ENCODE measurements at places on chromosomes 4 and X.

DNA sequence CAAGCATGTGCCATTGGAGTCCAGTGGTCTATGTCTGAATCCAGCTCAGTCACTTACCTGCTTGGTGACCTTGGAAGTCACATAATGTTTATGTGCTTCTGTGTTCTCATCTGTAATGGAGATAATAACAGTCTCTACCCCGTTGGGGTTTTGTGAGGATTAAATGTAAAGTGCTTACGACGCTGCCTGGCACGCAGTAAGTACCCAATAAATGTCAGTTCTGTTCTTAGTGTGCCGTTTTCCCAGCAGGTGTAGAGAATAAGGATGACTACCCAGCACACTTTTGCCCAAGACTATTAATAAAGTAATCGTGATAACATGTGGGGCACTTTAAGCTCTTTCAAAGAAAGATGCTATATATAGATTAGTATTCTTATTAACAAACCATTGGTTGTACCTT, 56.7 kb downstream of the MTM1 start:
- no peak for DNase-seq

DNA sequence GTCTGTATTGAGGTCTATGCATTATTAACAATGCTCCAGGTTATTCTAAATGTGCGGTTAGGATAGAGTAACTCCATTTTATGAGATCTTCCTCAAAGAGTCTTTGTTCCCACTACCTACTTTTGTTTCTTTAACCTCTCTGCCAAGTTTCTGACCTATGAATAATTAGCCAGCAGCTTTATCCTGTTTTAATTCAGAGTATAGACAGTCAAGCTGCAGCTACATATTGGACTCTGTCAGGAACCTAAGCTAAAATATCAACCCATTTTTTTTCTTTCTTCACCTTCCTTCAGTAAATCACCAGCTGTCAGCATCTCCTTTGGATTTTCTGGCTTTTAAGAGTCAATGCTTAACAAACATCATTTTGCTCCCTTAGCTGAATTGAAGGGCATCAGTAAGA, 72.3 kb downstream of the TMEM47 start:
- DNase-seq = no peak

DNA sequence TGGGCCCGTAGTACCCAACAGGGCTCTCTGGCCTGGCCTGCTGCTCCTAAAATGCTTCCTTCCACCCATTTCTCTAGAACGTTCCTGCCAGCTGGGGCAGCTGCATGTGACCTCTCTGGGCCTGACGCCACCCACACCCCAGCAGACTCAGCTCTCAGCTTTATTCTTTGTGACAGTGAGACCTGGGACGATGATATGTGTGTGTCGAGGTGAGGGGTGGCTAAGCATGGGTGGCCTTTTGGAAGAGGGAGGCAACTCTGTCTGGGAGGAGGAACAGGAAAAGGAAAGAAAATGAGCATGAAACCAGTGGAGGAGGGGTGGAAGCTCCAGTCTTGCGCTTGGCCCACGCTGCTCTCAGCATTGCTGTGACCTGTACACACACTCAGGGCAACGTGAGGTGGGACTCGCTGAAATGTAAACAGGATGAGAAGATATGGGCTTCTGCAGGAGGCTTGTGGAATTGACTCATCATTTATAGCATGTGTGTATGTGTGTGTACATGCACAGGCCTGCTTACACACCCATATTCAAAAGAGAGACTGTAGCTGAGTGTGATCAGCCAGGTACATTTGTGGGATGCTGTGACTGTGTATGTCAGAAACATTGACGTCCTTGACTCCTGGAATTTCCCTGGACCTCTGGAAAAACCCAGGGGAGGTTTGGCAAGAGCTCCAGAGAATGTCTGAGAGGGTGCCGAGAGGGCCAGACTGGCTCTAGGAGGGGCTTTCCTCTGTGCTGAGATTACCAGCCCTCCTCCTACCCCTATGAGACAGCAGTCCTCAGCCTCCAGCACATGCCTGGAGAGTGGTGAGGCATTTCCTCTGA, 137.9 kb downstream of the PJA1 start:
- DNase-seq = peak; percentile 46

DNA sequence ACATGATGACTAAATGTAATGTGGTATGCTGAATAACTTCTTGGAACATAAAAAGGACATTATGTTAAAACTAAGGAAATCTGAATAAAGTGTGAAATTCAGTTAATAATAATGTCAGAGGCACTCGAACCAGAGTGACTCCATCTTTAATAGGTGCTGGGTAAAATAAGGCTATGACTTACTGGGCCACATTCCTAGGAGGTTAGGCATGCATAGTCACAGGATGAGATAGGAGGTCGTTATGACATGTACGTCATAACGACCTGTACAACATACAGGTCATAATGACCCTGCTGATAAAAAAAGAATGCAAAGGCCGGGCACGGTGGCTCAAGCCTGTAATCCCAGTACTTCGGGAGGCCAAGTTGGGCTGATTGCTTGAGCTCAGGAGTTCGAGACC, 28.9 kb upstream of the OPHN1 start:
- no peak for DNase-seq

DNA sequence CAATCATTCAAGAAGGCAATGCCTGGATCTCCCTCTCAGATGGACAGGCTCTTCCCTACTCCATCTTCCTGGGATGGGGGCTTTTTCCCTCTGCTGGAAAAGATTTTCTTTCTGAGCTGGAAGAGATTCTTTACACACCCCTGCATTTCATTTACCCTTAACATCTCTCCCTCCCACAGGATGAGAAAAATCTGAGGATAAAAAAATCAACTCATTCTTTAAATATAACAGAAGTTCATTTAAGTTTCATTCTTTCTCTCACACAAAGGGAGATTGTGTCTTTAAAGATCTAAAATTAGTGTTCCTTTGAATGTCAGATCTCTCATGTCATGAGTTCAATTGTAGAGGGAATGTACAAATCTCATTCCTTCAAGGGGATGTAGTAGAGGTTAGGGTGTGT, 109.0 kb downstream of the ZNF518B start:
- no peak for DNase-seq

DNA sequence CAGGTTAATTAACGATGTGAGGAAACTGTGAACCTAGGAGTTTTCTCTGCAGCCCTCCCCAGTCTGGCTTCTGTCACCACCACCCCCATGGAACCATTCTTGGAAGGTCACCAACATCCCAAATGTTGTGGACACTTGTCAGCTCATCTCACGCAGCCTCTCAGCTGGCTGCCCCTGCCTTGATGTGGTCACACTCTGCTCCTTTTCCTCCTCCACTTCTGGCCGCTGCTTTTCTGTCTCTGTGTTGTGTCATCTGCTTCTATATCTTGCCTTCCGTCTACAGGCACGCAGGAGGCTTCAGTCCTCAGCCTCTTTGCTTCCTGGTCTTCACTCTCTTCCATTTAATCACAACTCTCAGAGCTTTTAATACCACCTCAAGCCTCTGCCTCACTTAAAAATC, 371.5 kb upstream of the SLIT2 start:
- DNase-seq = no peak

DNA sequence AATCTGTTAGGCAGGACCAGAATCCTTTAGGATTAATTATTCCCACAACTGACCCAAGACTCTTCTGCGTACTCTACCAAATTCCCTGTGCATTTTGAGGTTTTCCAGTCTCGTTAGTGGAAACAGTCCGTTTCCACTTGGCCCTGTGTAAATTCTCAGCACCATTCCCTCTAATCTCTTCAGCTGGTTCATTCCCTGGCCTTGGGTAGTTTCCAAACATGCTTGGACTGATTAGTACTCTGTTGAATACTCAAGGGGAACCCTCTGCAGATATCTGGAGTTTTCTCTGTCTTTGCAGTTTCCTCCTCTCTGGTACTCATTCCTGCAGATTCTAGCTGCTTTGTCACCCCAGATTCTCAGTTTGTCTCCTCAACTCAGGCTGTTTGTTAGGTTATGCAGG, 80.4 kb downstream of the ZFX start:
- no peak for DNase-seq

GRCh38 chr4:6692806-6693205, 872 bp upstream of the S100P start:
- DNase-seq = no peak

- DNase-seq = no peak
Observed at GRCh38 chr4:10108391-10108790, 8.2 kb downstream of the WDR1 start.

DNA sequence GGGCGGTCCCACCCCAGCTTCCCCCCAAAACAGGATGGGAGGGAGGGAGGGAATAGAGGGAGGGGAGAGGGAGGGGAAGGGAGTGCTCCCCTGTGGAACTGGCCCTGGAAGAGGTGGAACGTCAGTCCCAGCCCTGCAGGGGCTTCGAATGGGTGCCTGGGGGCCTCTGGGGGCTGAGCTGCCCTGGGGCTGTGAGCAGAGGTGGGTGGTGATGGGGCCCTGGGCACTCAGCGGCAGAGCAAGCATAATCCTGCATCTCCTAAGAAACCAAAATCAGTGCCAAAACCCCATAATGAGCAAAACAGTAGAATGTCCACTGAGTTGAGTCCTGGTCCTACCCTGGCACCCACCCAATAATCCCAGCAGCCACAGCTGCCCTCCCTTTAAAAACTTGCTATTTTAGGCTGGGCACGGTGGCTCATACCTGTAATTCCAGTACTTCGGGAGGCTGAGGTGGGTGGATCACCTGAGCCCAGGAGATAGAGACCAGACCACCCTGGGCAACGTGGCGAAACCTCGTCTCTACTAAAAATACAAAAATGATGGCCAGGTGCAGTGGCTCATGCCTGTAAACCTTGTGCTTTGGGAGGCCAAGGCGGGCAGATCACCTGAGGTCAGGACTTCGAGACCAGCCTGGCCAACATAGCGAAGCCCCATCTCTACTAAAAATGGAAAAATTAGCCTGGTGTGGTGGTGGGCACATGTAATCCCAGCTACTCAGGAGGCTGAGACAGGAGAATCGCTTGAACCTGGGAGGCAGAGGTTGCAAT, 11.1 kb downstream of the DOK7 start:
- DNase-seq = no peak

GRCh38 chr4:26171941-26172340, 148.9 kb upstream of the RBPJ start:
- DNase-seq = no peak

- DNase-seq = no peak
Observed at GRCh38 chr4:129179276-129179675, 83.3 kb downstream of the C4orf33 start.

DNA sequence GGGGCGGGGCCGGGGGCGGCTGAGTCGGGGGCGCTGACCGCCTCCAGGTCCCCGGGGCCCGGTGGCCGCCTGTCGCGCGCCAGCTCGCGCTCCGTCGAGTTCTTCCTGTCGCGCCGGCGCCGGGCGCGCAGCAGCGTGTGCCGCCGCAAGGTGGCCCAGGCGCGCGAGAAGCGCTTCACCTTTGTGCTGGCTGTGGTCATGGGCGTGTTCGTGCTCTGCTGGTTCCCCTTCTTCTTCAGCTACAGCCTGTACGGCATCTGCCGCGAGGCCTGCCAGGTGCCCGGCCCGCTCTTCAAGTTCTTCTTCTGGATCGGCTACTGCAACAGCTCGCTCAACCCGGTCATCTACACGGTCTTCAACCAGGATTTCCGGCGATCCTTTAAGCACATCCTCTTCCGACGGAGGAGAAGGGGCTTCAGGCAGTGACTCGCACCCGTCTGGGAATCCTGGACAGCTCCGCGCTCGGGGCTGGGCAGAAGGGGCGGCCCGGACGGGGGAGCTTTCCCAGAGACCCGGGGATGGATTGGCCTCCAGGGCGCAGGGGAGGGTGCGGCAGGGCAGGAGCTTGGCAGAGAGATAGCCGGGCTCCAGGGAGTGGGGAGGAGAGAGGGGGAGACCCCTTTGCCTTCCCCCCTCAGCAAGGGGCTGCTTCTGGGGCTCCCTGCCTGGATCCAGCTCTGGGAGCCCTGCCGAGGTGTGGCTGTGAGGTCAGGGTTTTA, 1.5 kb downstream of the ADRA2C start:
- peak; percentile 4 for DNase-seq

- no peak for DNase-seq
Observed at GRCh38 chrX:18549643-18550042, 122.3 kb downstream of the RS1 start.

GRCh38 chrX:118507766-118508165, 12.2 kb downstream of the DOCK11 start:
- DNase-seq = no peak

DNA sequence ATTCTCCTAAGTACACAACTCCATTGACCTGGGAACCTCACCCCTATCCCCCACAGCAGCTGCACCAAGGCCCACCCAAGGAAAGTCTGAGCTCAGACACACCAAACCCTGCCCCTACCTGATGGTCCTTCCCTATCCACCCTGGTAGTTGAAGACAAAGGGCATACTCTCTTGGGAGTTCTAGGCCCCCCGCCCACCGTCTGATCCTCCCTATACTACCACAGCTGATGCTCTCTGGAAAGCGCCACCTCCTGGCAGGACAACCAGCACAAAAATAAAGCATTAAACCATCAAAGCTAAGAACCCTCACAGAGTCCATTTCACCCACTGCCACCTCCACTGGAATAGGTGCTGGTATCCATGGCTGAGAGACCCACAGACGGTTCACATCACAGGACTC, 83.6 kb downstream of the ANAPC10 start:
- DNase-seq = no peak

DNA sequence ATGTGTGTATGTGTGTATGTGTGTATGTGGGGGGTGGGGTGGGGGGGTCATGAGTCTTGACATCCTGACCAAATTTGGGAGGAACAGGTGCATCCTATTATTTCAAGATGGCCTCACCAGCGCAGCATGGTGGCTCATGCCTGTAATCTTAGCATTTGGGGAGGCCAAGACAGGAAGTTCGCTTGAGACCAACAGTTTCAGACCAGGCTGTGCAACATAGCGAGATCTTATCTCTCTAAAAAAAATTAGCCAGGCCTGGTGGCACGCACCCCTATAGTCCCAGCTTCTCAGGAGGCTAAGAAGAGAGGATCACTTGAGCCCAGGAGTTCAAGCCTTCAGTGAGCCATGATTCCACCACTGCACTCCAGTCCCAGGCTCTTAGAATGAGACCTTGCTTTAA, 47.0 kb upstream of the DHRSX start:
- DNase-seq = peak; percentile 7

- DNase-seq = no peak
Observed at GRCh38 chr4:83782591-83782990, 246.7 kb downstream of the GPAT3 start.

DNA sequence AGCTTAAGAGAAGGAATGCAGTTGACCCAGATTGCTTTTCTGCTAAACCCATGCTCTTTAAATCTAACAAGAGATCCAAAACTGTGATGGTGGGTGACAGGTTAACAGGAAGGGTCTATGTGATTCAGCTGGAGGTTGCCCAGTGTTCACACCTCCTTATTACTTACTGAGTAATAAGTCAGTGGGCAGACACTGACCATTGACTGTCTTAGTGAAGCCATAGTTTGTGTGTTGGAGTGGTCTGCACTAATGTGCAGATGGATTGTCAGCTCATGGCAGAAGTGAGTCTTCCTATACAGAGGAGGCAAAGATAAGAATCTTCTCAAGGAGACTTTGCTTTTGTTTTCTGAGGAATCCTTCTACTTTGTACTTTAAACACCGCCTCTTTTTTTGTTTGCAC, 15.2 kb upstream of the RUFY3 start:
- no peak for DNase-seq

GRCh38 chr4:3766785-3767569, 792 bp downstream of the ADRA2C start:
- DNase-seq = no peak
